ENCODE measurements at places on chromosomes 6 and 20.

- DNase-seq: no peak
Measured at GRCh38 chr20:39632176-39632575, 670.0 kb downstream of the DHX35 start.

GRCh38 chr20:2086177-2086979 lies 15.2 kb upstream of the STK35 start:
- DNase-seq: no peak

- no peak for DNase-seq
Measured at GRCh38 chr6:7042056-7042653, 65.6 kb upstream of the RREB1 start.

GRCh38 chr20:50721881-50722281 lies 9.5 kb upstream of the PARD6B start:
- DNase-seq: no peak

GRCh38 chr6:80438772-80439171 lies 332.3 kb downstream of the BCKDHB start:
- DNase-seq: no peak

DNA sequence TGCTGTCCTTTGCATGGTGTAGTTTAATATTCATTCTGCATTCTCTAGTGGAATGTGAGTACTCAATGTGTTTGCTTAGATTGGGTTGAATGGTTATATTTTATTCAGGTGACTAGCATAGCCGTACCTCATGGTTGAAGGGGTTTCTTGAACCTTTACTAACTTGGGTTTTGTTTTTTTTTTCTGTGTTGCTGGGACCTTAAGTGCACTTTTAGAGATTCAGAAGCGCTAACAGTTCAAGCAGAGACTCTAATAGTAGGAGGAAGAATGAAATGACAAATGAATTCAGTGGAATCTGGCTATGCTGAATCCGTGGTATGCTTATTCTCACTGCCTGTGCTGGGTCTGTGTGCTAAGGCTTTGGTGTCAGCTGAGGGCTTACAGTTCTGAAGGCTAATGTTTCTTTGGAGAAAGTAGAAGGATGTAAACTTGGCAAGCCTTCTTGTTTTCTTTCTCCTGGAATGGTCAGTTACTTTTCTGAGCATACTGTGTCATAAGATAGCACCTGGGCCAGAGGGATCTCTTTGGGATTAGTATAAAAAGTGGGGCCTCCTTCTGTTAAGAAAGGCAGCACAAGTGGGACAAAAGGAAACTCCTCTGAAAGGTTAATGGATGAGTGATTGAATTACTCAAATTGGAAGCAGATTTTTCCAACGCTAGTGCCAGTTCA lies 28.7 kb downstream of the RNF144B start:
- DNase-seq: no peak

DNA sequence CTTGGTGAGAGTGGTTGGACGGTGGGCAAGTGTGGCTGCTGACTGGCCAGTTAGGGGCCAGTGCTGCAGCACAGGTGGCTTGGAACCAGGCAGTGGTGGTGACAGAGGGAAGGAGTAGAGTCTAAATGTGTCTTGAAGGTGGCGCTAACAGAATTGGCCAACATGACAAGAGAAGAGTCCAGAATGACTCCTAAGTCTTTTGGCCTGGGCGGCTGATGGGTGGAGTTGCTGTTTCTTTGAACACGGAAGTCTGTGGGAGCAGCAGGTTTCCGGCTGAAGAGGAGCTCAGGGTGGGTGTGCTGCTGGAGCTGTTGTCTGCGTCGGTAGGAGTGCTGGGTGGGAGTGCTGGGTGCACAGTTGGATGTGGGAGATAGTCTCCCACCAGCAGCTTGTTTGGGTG lies 10.1 kb downstream of the LSM14B start:
- DNase-seq: no peak

GRCh38 chr6:10838794-10839333 lies 525 bp upstream of the MAK start:
- DNase-seq: no peak

DNA sequence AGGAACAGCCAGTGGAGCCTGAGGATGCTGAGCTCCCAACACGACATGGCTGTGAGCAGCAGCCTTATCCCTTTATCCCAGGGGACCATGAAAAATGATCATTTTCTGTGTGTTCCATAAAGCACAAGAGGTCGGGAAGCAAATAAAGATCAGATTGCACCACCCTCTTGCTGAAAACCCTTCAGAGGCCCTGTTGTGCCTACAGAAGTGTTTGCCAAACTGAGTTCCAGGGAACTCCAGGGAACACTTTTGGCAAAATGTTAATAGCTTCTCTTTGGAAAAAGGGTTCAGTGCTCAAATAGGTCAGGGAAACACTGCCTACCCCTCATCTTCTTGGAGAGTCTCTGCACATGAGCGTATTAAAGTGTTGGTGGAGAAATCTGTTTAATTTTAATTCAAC lies 24.4 kb downstream of the ARMC2 start:
- no peak for DNase-seq

GRCh38 chr6:125700581-125701353 lies 48.7 kb upstream of the HEY2 start:
- no peak for DNase-seq

- no peak for DNase-seq
Measured at GRCh38 chr20:4216142-4216735, 200.9 kb upstream of the RNF24 start.

DNA sequence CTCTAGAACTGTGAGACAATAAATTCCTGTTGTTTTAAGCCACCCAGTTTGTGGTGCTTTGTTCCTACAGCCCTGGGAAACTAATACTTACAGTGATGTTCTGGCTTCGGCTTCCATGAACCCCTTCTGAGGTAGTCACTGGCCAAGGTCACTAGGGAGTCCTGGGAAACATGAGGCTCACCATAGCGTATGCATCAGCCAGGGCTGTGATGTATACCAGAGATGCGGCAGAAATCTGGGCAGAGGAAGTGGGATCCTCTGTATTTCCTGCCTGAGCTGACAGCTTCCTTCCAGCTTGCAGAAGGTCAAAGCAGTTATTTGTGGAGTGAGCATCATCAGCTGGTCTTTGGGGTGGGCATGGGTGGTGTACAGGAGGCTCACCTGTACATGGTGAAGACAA lies 27.9 kb downstream of the KAT14 start:
- no peak for DNase-seq

- DNase-seq: no peak
Measured at GRCh38 chr6:158322724-158323560, 10.7 kb downstream of the TULP4 start.

- no peak for DNase-seq
Measured at GRCh38 chr6:40369891-40370290, 217.3 kb downstream of the LRFN2 start.

DNA sequence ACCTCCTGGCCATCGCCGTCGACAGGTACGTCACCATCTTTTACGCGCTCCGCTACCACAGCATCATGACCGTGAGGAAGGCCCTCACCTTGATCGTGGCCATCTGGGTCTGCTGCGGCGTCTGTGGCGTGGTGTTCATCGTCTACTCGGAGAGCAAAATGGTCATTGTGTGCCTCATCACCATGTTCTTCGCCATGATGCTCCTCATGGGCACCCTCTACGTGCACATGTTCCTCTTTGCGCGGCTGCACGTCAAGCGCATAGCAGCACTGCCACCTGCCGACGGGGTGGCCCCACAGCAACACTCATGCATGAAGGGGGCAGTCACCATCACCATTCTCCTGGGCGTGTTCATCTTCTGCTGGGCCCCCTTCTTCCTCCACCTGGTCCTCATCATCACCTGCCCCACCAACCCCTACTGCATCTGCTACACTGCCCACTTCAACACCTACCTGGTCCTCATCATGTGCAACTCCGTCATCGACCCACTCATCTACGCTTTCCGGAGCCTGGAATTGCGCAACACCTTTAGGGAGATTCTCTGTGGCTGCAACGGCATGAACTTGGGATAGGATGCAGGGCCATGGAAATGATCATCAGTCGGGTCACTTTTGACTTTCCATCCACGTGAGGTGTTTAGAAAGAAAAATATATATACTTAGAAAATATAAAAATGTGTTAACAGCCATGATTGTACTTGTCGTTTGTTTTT lies 868 bp downstream of the MC3R start:
- no peak for DNase-seq

GRCh38 chr20:47141941-47142773 lies 214.3 kb downstream of the ZMYND8 start:
- DNase-seq: no peak

DNA sequence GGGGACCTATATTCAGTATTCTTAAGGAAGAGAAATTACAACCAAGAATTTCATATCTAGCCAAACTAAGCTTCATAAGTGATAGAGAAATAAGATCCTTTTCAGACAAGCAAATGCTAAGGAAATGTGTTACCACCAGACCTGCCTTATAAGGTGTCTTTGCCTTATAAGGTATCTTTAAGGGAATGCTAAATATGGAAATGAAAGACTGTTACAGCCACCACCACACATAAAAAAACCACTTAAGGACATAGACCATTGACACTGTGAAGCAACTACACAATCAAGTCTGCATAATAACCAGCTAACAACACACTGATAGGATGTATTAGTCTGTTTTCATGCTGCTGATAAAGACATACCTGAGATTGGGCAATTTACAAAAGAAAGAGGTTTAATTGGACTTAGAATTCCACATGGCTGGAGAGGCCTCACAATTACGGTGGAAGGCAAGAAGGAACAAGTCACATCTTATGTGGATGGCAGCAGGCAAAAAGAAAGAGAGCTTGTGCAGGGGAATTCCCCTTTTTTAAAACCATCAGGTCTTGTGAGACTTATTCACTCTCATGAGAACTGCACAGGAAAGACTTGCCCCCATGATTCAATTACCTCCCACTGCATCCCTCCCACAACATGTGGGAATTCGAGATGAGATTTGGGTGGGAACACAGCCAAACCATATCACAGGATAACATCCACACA lies 119.2 kb upstream of the LAMA2 start:
- DNase-seq: no peak

- no peak for DNase-seq
Measured at GRCh38 chr20:22402550-22402949, 181.8 kb downstream of the FOXA2 start.

DNA sequence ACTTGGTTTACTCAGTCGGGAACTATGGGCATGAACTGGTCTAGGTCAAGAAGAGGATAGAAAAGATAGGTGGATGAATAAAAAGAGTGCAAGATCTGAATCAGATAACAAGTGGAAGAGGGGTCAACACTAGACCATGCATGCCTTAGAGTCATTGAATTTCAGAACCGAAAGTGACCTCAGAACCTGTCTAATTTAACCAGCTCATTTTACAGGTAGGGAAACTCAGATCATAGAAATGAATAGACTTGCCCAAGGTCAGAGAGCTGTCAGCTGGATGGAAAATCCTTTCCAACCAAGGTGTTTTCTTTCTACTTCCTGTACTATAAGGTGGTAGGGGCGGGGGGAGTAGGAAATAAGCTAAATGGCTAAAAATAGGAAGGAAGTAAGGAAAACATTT lies 121.4 kb upstream of the ADGRF1 start:
- no peak for DNase-seq

DNA sequence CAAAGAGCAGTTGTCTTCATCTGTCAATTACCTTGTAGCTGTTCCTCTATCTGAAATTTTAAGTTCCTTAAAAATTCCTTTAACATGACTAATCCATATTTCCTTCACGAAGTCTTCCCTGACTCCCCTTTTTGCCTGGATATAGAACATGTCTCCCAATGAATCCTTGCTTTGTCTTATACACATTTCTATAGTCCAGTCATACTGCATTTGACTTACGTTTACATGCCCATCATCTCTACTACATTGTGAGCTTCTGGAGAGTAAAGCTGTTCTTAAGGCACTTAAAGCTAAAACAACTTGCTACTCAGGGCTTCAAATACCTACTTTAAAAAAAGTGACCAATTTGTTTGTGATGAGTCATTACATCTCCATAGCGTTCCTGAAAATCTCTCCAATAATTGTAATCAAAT lies 4.9 kb downstream of the REV3L start:
- DNase-seq: no peak

DNA sequence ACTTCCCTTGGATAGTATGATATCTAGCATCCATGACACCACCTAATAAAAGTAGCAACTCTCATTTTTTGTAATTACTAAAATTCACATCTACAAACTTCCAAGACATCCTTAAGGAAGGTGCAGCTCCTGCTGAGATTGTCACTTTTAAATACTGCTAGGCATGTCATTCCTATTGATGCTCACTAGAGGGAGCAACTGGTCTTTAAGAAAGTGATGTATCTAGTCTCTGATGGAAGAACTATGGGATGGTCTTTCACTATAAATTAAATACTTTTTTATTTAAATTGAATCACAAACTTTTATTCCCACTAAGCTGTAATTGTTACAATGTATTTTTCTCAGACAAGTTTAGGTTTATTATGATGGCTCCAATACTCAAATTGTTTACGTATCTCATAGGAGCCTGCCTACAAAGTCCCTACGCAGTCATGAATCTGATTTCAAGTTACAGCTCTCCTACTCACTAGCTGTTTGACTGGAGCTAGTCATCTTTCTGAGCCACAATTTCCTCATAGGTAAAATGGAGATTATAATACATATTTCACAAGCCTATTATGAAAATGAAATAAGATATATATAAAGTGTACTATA lies 8.1 kb upstream of the TSPYL1 start:
- DNase-seq: no peak

DNA sequence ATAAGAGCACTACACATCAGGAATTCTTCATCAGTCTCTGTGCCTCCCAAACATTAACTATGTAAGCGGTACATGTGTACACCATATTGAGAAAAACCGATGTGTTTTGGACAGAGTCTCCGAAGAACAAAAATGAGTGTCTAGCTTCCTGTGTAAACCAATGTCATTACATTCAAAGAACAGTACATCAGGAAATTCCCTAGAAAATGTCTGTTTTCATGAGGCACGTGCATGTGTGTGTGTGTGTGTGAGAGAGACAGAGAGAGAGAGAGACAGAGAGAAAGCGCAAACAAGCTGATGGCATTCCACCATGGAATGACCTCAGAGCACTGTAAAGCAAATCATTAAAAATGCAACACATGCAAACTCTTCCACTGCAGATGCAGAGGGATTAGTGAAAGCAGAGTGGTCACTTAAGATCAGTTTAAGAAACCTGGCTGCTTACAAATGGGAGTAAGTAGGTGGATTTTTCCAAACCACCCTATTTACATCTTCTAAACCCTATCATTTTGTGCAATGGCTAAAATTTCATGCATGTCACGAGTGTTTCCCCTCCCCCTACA lies 133.9 kb downstream of the HIVEP2 start:
- DNase-seq: no peak

DNA sequence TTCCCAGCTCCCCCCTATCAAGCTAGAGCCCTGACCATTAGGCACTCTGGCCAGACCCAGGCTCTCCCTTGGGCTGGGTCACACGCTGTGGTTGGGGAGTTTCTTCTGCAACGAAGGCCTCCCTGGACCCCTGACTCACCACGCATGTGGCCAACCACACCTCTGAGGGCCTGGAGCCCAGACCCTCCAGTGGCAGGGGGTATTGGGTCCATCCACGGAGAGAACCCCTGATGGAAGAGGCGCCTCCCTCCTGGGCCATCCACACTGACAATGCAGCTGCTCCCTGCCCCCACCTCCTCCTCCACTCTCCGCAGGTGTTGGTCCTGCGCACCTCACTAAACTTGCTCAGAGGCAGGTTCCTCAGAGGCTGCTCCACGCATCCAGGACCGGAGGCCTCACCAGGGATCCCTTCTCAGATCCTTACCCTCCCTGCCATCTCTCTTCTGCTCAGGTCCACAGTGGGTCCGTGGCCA lies 125.4 kb downstream of the RNASET2 start:
- no peak for DNase-seq

All from stimulated activated CD8-positive, alpha-beta memory T cell treated with anti-CD3 and anti-CD28 coated beads, Interleukin-7, amount 100 ng/mL, for 24 hours (primary cell).